ENCODE measurements at places on chromosomes 12 and 14.

- DNase-seq, result no peak
These were observed 249.9 kb upstream of the FLRT2 start for GRCh38 chr14:85280074-85280473.

DNA sequence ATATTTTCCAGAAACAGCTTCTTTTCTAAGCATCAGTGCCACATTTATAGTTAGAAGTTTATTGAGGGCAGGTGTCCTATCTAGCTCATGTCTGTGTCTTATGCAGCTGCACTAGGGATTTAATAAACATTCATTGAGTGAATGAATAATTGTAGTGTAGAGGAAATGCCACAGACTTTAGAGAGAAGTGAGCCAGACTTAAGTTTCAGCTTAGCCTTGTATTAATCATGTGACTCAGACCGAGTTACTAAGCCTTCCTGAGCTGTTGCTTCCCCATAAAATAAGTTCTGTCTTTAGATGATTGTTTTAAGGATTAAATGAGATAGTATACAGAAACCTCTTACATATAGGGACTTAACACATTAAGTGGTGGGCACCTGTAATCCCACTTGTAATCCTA lies 236.1 kb upstream of the DDHD1 start:
- no peak for DNase-seq

GRCh38 chr12:104126548-104126947 lies 11.5 kb downstream of the NFYB start:
- DNase-seq, result no peak

DNA sequence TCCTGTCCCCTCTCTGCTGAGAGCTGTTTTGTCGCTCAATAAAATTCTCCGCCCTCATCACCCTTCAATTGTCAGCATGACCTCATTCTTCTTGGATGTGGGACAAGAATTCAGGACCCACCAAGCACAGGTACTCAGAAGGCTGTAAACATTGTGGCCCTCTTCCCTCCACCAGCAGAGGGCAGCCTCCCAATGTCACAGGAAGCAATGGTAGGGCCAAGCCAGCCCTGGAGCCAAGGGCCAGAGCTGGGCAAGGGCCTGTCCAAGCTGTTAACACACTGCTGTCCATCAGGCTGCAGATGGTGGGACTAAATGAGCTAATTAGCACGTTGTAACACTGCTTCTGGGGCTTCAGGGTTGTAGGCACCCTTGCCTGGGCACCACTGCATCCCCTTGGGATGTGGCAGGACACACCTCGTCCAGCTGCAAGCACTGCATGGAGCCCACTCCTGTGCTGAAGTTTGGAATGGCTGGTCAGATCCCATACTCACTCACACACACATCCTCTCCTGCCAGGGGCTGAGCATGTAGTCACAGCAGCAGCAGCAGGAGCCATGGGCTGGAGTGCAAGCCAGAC lies 62.7 kb upstream of the HECTD1 start:
- DNase-seq, result no peak

- no peak for DNase-seq
These were observed 30.3 kb downstream of the HMGA2 start for GRCh38 chr12:65854629-65855028.

DNA sequence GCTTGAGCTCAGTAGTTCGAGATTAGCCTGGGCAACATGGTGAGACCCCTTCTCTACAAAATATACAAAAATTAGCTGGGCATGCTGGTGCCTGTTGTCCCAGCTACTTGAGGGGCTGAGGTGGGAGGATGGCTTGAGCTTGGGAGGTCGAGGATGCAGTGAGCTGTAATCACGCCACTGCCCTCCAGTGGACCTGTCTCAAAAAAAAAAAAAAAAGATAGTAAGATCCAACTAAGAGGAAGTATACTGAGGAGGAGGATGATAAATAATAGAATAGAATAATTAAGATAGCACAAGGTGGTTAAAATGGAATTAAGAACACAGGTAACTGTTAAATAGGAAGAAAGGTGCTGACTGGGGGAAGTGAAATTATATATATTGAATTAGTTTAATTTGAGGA lies 37.0 kb upstream of the BAZ1A start:
- DNase-seq, result no peak

- DNase-seq, result no peak
These were observed 370.4 kb downstream of the ALG10 start for GRCh38 chr12:34392741-34393085.

DNA sequence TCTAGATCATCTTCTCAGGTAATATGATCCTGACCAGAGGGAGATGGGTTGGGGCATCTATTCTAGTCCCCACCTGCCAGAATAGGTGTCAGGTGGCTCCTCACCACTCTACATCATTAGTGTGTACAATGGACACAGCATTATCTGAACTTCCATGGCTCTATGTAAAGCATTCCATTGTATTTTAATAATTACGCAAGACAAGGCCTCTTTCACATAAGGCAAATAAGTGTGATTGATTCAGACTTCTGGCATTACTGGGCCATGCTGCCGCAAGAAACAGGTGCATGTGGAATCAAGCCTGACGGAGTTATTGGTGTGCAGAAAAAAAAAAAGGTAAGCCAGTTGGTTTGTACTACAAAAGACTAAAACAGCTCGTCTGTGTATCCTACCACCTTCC lies 3.1 kb upstream of the DDHD1 start:
- DNase-seq, result no peak

DNA sequence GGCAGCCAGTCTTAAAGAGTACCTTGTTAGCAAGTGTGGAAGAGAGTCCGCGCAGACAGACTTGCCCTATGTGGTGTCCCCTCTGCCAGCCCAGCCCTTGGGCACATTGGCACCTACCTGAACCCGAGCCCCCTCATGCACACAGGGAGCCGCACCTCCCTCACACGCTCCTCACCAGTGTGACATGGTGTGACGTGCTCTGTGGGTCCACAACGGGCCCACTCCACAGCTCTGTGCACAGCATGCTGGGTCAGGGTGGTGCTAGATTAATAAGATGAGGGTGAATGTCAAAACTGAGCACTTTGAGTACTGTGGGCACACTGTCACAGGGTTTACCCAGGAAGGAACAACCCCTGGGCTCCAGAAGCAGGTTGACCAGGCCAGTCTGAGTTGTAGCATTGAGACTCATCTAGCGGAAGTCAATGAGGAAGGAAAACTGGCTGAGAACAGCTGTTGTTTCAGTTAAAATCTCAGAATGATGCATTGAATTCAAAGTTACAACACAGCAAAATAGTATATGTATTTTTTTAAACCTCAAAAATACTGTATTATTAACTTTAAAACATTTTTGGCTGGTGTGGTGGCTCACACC lies 53.4 kb upstream of the AMN start:
- no peak for DNase-seq

GRCh38 chr12:81257947-81258551 lies 180.2 kb downstream of the ACSS3 start:
- DNase-seq, result no peak

DNA sequence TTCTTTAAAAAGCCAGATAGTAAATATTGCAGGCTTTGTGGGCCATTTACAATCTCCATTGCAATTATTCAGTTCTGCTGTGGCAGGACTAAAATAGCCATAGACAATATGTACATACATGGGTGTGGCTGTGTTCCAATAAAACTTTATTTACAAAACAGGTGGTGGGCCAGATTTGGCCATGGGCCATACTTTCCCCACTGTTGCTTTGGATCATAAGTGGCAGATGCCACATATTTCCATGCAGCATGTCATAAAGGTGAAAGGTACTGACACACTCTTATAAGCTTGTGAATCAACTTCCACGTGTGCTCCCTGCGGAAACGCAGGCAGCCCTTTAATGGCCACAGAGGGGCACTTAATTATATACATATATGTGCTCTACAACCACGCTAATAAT lies 244.4 kb upstream of the FOXN3 start:
- no peak for DNase-seq

GRCh38 chr12:96578526-96579125 lies 89.2 kb downstream of the CFAP54 start:
- DNase-seq, result no peak

- DNase-seq, result no peak
These were observed 85.1 kb downstream of the DRAM1 start for GRCh38 chr12:101962486-101962885.

- DNase-seq, result no peak
These were observed 205.4 kb downstream of the EPS8 start for GRCh38 chr12:15583804-15584203.

DNA sequence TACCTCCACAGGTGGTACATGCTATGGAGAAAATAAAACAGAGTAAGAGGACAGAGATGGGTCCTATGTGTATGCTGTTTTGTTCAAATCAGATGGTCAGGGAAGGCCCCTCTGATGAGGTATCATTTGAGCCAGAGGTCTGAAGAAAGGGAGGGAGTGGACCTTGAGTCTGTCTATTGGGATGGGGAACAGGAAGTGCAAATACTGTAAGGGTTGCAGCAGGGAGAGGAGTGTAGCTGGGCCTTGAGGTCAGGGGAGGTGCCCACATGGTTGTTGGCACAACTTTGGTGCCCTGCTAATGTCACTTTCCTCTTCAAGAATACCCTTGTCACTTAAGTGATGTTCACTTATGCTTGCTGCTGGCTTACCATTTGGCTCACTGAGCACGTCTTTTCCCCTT lies 83.3 kb downstream of the PRKCH start:
- DNase-seq, result no peak

DNA sequence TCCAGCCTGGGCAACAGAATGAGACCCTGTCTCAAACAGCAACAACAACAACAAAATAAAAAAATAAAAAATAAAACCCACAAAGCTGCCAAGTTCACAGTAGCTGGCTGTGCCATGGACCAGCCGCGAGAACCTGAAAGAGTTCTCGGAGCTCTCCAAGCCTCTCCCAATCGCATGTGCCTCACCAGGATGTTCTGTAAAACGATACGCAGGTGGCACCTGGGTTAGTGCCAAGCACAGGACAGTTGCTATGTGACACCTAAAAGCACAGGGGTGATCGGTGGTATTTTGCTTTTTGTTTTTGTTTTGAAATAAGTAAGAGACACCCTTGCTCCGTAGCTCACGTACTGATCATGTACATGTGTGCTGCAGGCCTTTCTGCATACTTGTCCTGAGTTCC lies 52.4 kb downstream of the RFLNA start:
- no peak for DNase-seq

GRCh38 chr14:50388256-50388931 lies 8.3 kb downstream of the CDKL1 start:
- DNase-seq, result no peak

DNA sequence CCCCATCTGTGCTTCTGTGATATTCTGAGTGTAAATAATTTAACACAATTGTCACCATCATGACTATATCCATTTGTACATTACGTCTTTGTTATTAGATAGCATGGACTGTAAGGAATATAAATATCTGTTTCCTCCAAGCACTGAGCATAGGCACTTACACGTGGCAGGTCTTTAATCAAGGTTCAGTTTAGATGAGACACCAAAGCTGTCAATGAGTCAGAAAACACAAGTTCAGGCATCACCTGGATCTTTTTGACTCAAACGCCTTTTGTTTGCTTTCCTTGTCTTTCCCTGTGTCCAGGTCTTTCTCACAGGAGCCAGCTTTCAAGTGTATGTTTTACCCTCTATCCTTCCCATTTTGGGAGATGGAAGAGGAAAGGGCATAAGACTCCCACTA lies 163.2 kb upstream of the CCDC198 start:
- no peak for DNase-seq

- no peak for DNase-seq
These were observed 117.5 kb downstream of the ANO2 start for GRCh38 chr12:5827591-5827990.

DNA sequence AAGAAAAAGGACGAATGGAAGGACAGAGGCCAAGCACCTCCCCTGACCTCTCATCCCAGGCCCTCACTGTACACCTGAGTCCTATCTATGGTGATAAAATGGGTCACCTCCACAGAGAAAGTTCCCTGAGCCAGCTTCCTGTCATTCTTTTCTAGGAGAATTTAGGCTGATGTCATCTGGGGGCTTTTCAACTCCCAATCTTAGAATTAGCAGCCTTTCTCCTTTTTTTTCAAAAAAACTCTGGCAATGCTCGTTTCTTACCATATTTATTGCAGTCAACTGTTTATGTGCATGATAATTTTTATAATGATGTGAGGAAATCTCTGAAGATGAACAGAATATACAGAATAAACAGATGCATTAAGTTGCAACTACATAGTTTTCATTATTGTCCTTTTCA lies 177.6 kb downstream of the SNAPC1 start:
- no peak for DNase-seq

DNA sequence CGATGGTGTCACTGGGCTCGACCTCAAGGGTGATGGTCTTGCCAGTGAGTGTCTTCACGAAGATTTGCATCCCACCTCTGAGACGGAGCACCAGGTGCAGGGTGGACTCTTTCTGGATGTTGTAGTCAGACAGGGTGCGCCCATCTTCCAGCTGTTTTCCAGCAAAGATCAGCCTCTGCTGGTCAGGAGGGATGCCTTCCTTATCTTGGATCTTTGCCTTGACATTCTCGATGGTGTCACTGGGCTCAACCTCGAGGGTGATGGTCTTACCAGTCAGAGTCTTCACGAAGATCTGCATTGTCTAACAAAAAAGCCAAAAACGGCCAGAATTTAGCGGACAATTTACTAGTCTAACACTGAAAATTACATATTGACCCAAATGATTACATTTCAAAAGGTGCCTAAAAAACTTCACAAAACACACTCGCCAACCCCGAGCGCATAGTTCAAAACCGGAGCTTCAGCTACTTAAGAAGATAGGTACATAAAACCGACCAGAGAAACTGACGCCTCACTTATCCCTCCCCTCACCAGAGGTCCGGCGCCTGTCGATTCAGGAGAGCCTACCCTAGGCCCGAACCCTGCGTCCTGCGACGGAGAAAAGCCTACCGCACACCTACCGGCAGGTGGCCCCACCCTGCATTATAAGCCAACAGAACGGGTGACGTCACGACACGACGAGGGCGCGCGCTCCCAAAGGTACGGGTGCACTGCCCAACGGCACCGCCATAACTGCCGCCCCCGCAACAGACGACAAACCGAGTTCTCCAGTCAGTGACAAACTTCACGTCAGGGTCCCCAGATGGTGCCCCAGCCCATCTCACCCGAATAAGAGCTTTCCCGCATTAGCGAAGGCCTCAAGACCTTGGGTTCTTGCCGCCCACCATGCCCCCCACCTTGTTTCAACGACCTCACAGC lies 717 bp downstream of the UBC start:
- no peak for DNase-seq

DNA sequence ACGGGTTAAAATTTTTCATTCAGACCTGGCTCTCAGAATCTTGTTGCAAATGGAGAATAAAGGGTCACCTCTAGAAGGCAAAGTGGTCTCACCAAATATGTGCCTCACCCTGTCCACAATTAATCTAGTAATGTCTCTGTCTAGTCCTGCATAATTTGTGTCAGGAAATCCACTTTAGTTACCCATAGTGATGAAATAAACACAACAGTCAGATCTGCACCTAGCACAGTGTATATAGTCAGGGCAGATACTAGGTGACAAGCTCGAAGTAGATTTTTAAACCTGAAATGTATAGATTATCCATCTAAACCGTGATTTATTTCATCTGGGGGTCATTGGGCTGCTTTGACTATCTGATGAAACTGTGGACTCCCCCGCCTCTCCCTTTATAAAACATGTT lies 15.9 kb upstream of the FLVCR2 start:
- no peak for DNase-seq

DNA sequence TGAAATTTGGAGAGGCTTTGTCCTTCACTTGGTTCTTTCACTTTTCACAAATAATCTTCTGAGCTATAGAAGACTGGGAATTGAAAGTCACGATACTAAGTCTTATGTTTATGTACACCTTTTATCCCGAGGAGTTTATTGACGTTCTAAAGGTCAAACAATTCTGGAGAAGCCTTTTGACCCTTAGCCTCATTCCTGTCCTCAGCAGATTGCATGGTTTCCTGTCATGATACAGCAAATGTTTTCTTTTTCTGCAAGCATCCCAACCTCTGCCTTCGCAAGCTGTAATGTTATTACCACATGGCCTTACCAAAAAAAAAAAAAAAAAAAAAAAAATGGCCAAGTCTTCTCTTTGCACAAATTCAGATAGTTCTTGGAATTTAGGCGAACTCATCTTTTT lies 411.7 kb upstream of the FLRT2 start:
- no peak for DNase-seq
